Transverse colon (tissue), 4 donors: ENCODE measurements at places on chromosomes 4 and X. TPM values are rescaled to one million over a fixed set of nuclear protein-coding genes. Genes with fewer than 3 reads are reported as not detected.

The DAPP1 gene
- total RNA-seq = 6.4 TPM

The PAGE2 gene
- total RNA-seq = not detected

The FAM114A1 gene
- total RNA-seq = 52.4 TPM

The DCAF4L1 gene
- 0.14 TPM for total RNA-seq

The SMIM31 gene
- total RNA-seq = 10.3 TPM

DNA sequence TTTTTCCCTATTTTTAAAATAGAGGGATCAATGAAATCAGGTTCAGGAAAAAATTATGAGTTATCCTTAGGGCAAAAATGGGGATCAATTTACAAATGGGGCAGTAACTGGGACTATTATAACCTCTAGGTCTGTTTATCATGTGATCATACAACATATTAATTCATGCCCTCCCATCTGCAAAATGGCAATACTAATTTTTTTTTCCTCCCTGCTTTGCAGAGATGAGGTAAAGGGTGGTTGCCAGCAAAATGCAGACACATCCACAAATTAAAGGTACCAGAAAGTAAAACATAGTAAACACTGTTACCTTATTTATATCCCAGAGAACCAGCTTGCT, 467 bp downstream of the HSD17B11 start:
- peak overlapping the region; percentile 51 for H3K4me3 ChIP-seq
- peak overlapping the region; percentile 96 for H3K27ac ChIP-seq
- no peaks in the 10 kb centered on the region for H3K27me3 ChIP-seq
- H3K4me1 ChIP-seq = peaks cover 44% of the 10 kb centered on the region
- no peaks in the 10 kb centered on the region for H3K36me3 ChIP-seq
- DNase-seq = no peak

- H3K4me1 ChIP-seq = no peaks in the 10 kb centered on the region
- no peak overlapping the region for H3K4me3 ChIP-seq
- no peak overlapping the region for H3K27ac ChIP-seq
- H3K36me3 ChIP-seq = no peaks in the 10 kb centered on the region
These were observed 197.2 kb upstream of the ZFP42 start for GRCh38 chr4:187798385-187798784.

DNA sequence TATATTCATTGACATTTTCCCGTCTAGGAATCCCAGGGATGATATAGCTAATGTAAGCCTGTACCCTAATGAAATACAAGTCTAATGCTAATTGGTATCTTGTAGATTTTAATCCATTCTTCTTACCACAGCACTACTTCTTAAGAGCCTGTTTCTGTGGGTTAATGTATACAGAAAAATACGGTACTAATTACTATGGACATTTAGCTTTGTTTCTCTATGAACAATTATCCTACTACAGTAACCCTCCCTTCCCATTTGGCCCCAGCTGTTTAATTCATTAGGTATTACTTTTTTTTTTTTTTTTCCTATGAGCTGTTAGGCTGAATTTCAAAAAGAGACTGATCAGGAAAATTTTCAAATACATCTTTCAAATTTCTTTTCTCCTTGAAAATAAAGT, 245.1 kb upstream of the SLC7A11 start:
- H3K27ac ChIP-seq = no peak overlapping the region
- H3K36me3 ChIP-seq = no peaks in the 10 kb centered on the region
- no peak for DNase-seq

GRCh38 chr4:88731381-88731780, 33.8 kb upstream of the NAP1L5 start:
- no peak for DNase-seq
- H3K36me3 ChIP-seq = no peaks in the 10 kb centered on the region
- no peaks in the 10 kb centered on the region for H3K27me3 ChIP-seq
- no peak overlapping the region for H3K4me3 ChIP-seq

- peak overlapping the region; percentile 4 for H3K27ac ChIP-seq
- DNase-seq = peak; percentile 50
- peaks cover 5% of the 10 kb centered on the region for H3K4me1 ChIP-seq
- no peaks in the 10 kb centered on the region for H3K27me3 ChIP-seq
- no peak overlapping the region for H3K4me3 ChIP-seq
These were observed 222.5 kb upstream of the FAT1 start for GRCh38 chr4:186946136-186946535.

DNA sequence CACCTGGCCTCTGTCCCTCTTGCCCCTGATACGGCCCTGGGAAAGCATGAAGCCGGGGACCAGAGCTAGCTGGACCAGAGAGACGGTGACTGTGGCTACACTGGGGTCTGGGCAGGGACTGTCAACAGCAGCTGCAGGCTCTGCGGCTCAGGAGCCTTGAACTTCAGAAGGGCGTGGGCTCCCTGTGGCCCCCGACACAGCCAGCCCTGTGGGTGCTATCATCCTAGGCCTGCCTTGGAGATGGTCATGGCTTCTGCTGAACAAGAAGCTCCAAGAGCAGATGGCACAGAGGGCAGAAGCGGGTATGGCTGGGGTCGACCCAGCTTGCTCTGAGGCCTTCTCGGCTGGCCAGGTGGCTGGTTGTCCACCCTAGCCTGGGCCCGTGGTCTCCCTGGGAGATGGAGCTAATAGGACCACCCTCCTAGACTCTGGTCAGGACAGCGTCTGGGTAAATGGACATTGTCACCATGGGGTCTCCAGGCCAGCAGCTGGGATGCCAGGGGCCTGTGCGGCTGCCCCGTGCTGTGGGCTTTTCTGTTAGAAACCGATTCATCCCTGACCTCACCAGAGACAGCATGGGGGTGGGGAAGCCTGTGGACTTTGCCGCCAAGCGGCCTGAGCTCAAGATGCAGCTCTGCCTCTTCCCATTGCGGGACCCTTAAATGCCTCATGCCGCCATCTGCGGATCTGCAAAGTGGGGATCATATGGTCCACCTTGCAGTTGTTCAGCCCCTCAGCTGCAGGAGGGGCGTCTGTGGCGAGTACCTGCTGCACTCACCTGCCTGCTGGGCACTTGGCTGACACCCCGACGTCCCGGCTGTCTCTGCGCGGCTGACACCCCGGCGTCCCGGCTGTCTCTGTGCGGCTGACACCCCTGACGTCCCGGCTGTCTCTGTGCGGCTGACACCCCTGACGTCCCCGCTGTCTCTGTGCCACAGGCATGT, 21.1 kb downstream of the CPZ start:
- H3K4me1 ChIP-seq = no peaks in the 10 kb centered on the region
- no peaks in the 10 kb centered on the region for H3K27me3 ChIP-seq
- no peaks in the 10 kb centered on the region for H3K36me3 ChIP-seq
- H3K4me3 ChIP-seq = no peak overlapping the region

- H3K36me3 ChIP-seq = no peaks in the 10 kb centered on the region
- H3K4me1 ChIP-seq = no peaks in the 10 kb centered on the region
- no peak for DNase-seq
- no peak overlapping the region for H3K27ac ChIP-seq
- H3K27me3 ChIP-seq = no peaks in the 10 kb centered on the region
- H3K4me3 ChIP-seq = no peak overlapping the region
These were observed 122.8 kb upstream of the NOCT start for GRCh38 chr4:138892483-138893407.

DNA sequence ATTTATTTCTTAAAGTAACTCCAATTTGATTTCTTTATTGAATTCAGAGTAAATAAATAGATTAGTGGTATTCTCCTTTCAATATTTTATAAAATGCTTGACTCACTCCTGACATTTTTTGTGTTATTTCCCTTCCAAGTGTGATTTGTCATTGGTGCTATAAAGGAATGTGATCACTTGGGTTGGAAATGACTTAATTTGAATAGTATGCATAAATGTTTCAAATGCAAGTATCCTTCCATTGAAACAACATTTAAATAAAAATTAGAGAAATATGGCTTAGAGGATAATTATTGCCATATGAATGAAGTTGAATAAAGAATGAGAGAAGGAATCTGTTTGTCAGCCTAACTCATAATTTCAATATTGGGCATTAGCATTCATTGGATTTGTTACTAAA, 182.7 kb downstream of the PABPC4L start:
- no peak overlapping the region for H3K27ac ChIP-seq
- no peak overlapping the region for H3K4me3 ChIP-seq
- H3K4me1 ChIP-seq = no peaks in the 10 kb centered on the region
- no peaks in the 10 kb centered on the region for H3K36me3 ChIP-seq

- no peak overlapping the region for H3K4me3 ChIP-seq
- H3K4me1 ChIP-seq = no peaks in the 10 kb centered on the region
- H3K27me3 ChIP-seq = no peaks in the 10 kb centered on the region
- no peaks in the 10 kb centered on the region for H3K36me3 ChIP-seq
- DNase-seq = no peak
These were observed 102.2 kb downstream of the SEL1L3 start for GRCh38 chr4:25760518-25761157.

- H3K27me3 ChIP-seq = no peaks in the 10 kb centered on the region
- DNase-seq = no peak
- no peaks in the 10 kb centered on the region for H3K4me1 ChIP-seq
- H3K27ac ChIP-seq = no peak overlapping the region
- no peak overlapping the region for H3K4me3 ChIP-seq
These were observed 95.8 kb upstream of the WDR1 start for GRCh38 chr4:10212400-10212799.

GRCh38 chr4:95304898-95305297, 243.9 kb downstream of the UNC5C start:
- H3K36me3 ChIP-seq = no peaks in the 10 kb centered on the region
- H3K4me1 ChIP-seq = no peaks in the 10 kb centered on the region
- no peak overlapping the region for H3K27ac ChIP-seq
- no peak overlapping the region for H3K4me3 ChIP-seq

GRCh38 chrX:19152762-19153161, 30.5 kb upstream of the ADGRG2 start:
- no peak for DNase-seq
- no peak overlapping the region for H3K27ac ChIP-seq
- no peak overlapping the region for H3K4me3 ChIP-seq
- no peaks in the 10 kb centered on the region for H3K27me3 ChIP-seq
- no peaks in the 10 kb centered on the region for H3K36me3 ChIP-seq

DNA sequence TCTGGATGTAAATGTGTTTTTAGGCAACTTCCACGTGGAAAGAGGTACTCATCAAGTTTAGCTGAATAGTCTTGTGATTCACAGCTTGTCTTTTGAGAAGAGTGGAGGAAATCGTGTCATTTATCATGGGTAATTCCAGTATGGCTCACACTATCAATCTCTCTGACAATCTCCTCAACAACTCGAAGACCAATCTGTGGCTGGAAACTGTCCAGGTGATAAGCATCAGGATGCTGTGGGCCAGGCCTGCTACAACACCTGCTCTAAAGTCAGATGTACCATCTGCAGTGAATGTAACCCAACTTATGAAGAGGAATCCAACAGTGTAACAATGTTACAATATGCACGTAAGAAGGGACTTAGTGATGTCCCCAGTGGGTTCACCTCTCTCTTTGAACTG, 132.1 kb upstream of the GK2 start:
- H3K36me3 ChIP-seq = no peaks in the 10 kb centered on the region
- H3K27me3 ChIP-seq = no peaks in the 10 kb centered on the region
- H3K4me3 ChIP-seq = no peak overlapping the region
- H3K27ac ChIP-seq = no peak overlapping the region
- H3K4me1 ChIP-seq = no peaks in the 10 kb centered on the region
